Stimulated activated CD8-positive, alpha-beta memory T cell treated with anti-CD3 and anti-CD28 coated beads, Interleukin-2, amount 100 ng/mL, for 48 hours (primary cell): ENCODE measurements at places on chromosomes 6 and 20.

GRCh38 chr20:15378151-15378550 is 1040.7 kb upstream of the FLRT3 start:
- no peak for DNase-seq

GRCh38 chr6:107538856-107539387 is 49.0 kb downstream of the SOBP start:
- DNase-seq: no peak

DNA sequence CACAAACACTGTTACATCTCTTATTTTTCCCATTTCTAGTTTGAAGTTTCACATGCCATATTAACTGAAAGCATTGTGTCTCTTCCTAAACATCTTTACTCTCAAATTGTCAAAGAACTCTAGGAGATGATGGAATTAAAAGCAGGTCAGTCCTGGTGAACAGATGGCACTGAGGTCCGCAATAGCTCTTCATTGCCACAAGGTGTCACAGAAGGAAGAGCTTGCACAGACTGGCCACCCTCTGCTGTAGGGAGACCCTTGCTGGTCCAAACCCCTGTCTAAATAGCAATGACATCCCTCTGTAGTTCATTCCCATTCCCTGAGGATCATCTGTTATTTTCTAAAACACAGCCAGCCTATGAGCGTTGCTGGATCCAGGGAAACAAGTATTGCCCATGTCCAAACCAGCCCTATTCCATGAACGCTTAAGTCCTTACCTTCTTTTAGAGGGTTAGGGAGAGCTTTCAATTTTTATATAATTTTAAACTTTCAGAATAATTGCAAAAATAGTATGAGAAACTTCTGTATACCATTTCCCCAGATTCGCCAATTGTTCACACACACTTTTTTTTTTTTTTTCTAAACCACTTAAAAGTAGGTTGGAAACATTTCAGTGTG is 10.1 kb upstream of the HDAC2 start:
- DNase-seq: no peak

- DNase-seq: no peak
Measured at GRCh38 chr6:22447249-22448196, 121.8 kb upstream of the HDGFL1 start.

DNA sequence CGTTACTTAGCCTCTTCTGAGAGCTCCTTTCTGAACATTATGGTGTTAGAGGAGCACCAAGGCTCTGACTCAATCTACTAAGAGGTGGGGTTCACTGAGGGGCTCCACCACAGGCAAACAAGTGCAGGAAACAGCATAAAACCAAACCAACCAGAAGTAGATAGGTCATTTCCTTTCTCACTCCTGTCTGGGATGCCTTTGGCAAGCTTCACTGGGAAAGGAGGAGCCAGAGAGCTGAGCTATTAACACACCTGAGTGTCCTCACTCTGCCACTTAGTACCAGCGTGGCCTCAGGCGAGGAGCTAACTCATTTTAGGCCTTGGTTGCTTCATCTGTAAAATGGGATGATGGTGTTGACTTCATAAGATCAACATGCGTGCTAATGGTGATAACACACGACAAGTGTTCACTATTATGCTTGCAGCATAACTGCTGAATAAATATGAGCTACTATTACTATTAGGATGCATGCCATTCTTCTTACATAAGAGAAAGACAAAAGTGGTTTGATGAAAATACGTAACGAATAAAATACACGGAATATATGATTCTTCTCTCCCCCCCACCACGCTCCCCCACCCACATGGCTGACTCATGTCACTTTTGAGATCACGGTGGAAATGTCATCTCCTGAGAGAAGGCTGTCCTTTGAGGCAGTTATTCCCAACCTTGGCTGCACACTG is 185.4 kb downstream of the BCAS1 start:
- no peak for DNase-seq

DNA sequence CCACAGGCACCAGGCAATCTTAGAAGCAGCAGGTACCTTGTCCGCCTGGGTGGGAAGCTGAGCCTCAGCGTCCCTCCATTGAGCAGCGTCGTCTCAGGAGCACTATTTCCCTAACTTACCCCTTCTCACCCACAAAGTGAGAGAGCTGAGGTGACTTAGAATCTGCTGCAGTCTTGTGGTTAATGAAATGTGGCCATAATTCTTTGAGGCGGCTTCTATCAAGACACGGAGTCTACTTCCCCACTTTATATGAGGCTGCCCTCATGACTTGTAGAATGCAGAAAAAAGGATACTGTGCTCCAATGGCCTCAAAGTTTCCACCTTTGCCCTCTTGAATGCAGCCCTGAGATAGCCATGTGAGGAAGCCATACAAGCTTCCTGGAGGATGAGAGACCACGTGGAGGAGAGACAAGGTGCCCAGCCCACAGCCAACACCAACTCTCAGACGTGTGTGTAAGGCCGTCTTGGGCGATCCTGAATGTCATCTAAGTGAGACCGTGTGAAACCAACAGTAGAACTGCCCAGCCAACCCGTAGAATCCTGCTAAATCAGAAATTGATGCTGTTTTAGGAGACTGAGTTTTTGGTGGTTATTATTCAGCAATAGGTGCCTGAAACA is 9.1 kb upstream of the TAGAP start:
- no peak for DNase-seq

DNA sequence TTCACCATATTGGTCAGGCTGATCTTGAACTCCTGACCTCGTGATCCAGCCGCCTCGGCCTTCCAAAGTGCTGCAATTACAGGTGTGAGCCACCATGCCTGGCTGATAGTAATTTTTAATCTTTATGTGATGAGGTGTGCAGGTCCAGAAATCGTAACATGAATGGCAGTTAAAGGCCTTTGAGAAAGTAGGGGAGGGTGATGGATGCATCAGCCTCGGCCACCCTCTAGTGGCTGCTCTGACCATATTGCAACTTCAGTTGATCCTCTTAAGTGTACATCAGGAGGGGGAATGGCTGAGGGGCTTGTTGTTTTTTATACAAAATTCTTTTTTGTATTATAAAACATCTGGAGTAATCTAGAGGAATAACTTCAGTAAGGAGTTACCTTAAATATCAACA is 193.0 kb downstream of the ZFAND3 start:
- no peak for DNase-seq

- no peak for DNase-seq
Measured at GRCh38 chr6:41371461-41371991, 36.1 kb downstream of the NCR2 start.

DNA sequence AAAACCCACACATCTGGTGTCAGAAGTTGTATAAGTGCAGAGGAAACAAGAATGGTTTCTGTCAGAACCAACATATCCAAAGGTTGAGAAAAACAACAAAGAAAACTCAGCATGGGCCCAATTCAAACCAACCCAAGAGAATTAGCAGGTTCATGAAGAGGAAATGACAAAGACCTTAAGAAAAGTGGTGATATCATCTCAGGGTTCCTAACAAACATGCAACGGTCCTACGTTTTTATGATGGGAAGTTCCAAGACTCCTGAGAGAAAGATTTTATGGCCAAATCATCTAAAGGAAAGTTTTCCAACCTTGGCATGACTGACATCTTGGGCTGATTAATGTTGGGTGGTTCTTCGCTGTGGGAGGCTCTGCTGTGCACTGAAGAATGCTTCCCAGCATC is 23.0 kb downstream of the TFB1M start:
- no peak for DNase-seq

DNA sequence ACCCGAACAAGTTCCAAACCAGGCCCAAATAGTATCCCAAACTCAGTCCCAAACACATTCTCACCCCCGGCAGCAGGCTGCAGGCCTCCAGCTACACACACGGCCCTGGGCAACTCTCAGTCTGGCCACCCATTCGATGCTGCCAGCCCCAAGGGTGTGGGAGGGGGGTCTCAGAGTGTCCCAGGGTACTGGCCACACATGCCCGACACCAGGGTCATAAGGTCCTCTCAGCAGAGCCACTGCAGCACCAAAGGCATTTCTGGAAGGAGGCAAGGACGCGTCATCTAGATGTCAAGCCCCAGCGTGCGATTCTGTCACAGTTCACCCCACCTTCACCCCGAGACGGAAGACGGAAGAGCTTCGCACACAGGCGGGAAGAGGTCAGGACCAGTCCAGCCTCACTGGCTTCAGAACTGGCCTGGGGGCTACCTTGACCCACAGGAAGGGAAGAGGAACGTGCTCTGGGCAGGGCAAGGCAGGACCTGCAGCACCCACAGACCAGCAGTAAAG is 9.5 kb downstream of the MYL9 start:
- no peak for DNase-seq

- DNase-seq: no peak
Measured at GRCh38 chr6:451336-451735, 59.8 kb downstream of the IRF4 start.

DNA sequence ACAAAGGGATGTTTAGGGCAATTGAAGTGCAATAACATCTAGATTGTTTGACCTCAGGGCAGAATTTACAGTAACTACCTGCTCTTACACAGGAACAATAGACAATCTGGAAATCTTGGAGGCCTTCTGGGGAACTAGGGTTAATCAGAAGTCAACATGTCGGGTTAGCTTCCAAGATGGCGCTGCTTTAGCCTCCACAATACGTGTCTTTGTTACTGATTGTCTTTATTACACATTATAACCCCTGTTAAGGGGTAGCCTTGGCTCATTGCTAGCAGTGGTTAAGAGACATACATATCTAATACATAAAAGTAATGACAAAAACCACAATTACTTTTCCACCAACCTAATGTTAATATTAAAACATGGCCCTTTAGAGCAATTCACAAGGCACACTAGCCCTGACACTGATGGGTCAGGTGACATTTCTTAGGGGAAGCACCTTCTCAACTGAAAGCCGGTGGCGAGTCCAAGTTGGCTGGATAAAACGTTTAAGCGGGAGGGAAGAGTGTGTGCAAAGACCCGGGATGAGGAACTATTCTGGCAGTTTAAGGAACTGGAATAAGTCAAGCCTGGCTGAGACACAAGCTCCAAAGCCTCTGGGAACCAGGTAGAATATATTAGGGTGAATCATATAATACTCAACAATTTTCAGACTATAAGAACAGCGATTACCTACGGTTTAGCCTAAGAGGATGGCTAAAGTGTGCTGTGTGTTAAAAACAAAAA is 236.9 kb downstream of the BCAS1 start:
- DNase-seq: no peak

- DNase-seq: no peak
Measured at GRCh38 chr6:57242505-57242904, 20.4 kb upstream of the RAB23 start.

DNA sequence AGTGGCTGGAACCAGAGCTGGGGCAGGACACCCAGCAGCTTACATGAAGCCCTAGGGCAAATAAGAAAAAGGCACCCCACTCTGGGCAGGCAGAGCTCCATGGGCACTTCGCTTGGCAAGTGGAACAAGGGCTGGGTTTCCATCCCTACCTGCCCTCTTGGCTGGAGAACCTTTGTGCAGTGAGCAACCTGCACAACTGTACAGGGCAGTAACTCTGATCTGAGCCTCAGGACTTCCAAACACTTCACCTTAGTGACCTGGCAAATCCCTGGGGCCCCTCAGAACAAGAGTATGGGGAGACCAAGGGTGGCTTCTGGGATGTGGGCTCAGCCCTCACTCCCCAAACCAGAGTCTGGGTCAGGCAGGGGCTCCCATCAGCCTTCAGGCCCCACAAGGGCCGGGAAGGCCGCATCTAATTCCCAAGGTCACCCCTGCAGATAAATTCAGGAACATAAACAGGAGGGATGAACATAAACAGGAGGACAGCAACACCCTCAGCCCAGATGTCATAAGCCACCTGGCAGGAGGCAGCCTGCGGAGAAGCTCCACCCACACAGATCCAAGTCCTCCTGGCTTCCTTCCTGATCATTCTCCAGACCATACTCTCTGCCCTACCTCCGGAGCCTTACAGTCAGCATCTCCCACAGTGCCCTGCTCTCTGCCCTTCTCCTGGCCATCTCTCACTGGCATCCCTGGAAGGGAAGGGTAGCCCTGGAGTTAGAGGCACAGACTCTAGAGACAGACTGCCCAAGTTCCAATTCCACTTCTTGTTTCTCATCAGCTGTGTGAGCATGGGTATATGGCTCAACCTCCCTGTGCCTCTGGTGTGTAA is 37.5 kb downstream of the HNF4A start:
- no peak for DNase-seq

- no peak for DNase-seq
Measured at GRCh38 chr6:107698146-107698545, 126.0 kb downstream of the SCML4 start.

DNA sequence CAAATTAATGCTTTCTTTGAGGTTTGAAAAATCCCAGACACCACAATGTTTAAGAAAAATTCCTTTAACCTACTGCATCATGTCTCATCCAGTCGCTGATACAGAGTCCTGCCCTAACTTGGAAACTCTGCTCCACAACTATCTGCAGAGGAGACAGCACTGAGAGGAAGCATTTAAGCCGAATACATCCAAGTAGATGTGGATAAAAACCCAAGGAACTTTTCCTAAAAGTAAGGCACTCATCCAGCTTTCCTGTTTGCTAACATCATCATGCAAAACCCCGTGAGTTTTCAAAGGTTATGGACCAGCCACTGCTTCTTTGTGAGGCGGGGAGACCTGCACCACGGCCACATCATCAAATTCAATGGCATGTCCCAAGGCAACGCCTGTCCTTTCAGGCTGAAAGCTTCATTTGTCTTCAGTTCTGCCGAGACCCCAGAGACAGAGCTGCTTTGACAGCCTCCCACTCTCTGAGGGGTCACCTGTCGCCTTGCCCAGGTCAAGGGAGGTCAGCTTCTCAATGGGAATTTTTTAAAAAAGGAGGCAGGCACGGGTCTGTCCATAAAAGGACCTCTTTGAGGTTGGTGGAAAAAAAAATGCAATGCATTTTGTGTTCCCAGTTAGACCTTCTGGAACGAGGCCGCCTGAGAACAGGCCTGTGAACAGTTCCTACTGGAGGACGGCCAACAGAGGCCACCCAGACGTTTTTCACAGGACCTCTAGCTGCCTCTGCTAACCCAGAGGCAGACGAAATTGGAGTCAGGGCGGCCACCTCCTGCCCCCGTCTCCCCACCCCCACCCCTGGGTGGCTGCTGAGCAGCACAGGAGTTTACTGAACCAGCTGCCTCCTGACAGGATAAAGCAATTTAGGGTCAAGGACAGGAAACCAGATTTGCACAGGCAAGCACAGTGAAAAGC is 142.5 kb upstream of the HDDC2 start:
- no peak for DNase-seq

GRCh38 chr6:5481033-5481432 is 219.7 kb downstream of the FARS2 start:
- DNase-seq: no peak

DNA sequence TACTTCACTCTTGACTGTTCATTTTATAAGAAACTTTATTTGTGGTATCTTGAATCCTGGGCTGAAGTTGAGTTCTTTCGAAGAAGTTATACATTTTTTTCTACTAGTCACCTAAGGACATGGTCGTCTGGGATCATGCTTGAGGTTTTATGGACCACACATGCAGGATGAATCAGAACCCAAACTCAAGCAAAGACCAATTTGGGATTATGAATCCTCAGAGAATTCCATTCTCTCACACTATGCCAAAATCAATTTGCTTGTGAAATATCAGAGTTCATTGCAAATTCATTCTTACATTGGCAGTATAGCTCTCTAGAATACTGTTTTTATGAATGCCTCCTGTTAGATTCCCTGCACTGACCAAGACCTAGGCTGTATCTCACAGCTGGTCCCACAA is 114.3 kb upstream of the HDAC2 start:
- DNase-seq: no peak
